LHCN-M2 (cell line): ENCODE measurements at places on chromosomes 7 and 10.
A peak's percentile ranks its signal among the peaks of the same experiment; 100 is the strongest.

- no peak for DNase-seq
Observed at GRCh38 chr10:27253576-27253975, 13.0 kb upstream of the ACBD5 start.

DNA sequence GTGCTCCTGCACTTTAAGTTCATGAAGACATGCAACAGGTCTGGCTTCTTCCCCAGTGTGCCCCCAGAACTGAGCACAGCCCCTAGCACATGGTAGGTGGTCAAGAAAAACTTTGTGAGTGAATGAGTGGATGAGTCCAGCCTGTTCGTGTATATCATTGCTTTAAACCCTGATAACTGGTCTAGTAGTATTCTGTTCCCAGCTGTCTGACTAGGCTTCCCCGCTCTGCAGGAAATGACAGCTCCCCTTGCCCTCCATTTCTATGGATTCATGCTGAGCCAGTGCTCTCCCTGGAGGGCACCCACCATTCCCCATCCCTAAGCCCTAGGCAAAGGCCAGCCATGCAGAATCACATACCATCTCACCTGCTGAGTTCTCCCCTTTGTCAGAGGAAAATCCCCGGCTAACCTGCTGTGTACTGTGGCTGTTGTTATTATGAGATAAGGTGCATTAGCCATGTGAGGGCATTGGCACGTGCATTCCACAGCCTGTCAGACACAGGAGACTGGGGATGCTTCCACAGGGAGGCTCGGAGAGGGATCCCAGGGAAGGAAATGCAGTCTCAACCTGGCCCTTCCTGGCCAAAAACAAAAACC, 698.9 kb downstream of the GRID1 start:
- DNase-seq, result no peak

GRCh38 chr7:112202816-112203215, 3.4 kb downstream of the DOCK4 start:
- DNase-seq, result no peak

DNA sequence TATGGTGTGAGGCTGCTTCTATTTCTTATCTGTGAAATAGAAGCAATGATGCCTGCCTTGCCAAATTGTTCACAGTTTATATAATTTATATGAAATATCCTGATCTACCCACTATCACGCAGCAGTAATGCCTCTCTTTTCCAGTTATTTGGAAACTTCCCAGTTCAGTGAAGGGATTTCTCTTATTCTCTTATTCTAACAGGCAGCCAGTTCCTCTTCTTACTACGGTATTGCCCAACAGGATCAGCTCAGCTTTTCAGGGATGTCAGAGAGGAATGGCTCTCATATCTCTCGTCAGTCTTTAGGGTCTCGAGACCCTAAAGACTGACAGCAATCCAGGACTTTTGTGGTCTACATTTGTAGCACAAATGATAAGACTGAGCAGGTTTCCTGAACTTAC, 215.6 kb downstream of the CREB5 start:
- DNase-seq, result no peak

DNA sequence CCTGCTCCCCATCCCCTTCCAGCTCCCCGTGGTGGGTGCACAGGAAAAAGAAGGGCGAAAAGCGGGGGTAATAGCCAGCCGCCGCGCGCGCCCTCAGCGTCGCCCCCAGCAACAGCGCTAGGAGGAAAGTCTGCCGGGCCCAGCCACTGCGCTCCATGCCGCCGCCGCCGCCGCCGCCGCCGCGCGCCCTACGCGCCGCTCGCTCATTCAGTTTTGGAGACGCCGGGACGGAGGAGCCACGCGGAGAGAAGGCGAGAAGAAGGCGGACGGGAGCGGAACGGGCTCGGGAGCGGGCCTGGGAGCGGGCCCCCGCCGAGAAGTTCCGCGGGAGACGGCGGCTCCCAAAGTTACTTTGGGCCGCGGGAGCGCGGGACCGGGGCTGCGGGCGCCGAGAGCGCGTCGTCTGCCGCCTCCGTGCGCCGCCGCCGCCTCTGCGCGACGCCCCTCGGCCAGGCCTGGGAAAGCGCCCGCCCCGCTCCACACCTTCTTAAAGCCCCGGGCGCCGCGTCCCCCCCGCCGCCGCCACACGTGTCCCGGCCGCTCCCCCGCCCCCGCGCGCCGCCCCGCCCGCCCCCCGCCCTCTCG, at the start of gene RELN:
Gene RELN, minus strand, starts transcription at position 459 of the 585 bp plus-strand sequence. Its CDS starts 302 bp downstream, at position 157.
- no peak for DNase-seq

GRCh38 chr10:102114861-102115618, 5.1 kb downstream of the LDB1 start:
- peak; percentile 83 for DNase-seq

DNA sequence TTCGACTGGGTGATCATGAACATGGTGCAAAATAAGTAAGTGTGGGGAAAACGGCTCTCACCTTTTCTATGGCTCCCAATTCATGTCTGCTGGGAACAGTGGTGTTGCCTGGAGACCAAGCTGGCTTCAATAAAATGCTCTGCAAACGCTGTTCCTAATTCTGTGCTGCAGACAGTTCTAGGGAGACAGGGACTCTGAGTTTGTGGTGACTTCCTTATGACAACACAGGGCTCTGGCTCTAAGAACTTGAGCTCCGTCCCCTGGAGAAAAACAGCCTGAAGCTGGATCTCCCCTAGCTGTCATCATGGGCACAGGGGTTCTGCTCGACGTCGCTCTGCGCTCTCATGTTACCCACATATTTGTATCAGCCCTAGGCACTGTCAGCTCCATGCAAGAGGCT, 61.0 kb upstream of the INSYN2A start:
- no peak for DNase-seq

DNA sequence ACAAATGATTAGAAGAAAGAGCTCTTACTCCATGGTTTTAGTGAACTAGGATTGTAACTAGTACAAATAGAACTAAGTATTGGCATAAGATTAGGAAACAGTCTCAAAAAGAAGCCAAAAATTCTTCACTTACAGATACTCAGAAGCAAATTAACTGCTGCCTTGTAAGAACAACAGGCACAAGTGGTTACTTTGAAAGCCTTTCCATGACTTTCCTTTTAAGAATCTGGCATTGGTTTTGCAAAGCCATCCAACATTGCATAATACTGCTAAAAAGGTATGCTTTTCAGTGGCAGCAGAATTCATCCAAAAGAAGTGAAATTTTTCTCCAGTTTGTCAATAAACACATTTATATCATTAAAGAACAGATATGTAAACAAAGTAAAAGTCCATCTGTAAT, 126.8 kb upstream of the ODAD2 start:
- peak; percentile 63 for DNase-seq

- DNase-seq, result peak; percentile 93
Observed at GRCh38 chr10:5449823-5450222, 37.5 kb downstream of the NET1 start.

DNA sequence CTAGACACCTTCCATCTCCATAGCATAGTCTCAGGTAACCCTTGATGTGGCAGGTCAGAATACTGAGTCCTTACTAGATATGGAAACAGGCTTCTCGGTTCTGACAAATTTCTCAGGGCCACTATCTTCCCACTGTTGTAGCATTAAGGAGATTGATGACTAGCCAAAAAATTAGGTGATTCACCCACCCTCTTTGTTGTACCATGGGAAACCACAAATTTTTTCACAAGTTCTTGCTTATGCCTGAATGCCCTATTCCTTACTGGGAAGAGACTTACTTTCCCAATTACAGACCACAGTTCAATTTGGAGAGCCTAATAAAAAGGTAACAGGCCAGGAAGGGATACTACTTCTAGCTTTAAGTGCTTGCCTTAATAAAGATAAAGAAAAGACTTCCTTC, 948.8 kb downstream of the GRM8 start:
- DNase-seq, result no peak

DNA sequence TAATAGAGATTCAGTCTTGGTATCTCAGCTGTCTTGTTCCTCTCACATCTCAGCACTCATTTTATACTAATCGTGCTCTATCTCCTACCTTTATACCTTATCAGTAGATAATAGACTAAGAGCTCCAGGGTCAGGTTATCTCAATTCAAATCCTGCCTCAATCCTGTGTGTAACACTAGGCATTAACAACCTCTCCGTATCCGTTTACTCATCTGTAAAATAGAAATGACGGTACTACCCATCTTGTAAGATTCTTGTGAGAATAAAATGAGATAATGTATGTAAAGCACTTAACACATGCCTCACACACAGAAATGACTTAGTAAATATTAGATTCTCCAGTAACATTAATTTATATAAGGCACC, 622 bp upstream of the P4HA1 start:
- DNase-seq, result peak; percentile 9

- DNase-seq, result no peak
Observed at GRCh38 chr10:76356557-76356956, 925.1 kb downstream of the LRMDA start.

DNA sequence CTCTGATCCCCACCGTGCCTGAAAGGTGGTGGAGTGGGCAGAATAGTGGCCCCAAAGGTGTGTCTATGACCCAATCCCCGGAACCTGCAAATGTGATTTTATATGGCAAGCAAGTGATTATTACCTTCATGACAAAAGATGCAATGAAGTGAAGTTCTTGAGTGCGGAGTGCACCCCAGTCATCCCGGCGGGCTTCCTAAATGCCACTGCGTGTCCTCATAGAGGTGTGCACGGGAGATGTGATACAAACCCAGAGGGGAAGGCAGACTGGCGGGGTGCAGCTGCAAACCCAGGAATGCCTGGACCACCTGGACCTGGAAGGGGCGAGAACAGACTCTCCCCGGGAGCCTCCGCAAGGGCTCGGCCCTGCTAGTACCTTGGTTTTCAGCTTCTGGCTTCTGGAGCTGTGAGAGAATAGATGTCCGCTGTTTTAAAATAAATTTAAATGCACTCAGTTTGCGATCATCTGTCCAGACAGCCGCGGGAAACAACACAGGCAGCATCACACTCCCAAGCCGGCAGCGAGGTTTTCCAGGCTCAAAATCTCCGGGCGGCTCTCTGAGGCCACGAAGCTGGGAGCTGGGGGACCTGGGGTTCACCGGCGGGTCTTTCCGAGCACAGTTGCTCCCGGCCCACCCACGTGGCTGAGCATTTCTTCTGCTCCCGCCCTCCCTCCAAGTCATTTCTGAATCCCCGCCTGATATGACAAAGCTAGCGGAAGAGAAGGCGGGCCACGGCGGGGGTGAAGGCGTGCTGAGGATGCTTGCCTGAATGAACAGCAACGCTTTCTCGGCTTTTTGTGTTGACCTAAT, 50.4 kb upstream of the EBF3 start:
- no peak for DNase-seq

DNA sequence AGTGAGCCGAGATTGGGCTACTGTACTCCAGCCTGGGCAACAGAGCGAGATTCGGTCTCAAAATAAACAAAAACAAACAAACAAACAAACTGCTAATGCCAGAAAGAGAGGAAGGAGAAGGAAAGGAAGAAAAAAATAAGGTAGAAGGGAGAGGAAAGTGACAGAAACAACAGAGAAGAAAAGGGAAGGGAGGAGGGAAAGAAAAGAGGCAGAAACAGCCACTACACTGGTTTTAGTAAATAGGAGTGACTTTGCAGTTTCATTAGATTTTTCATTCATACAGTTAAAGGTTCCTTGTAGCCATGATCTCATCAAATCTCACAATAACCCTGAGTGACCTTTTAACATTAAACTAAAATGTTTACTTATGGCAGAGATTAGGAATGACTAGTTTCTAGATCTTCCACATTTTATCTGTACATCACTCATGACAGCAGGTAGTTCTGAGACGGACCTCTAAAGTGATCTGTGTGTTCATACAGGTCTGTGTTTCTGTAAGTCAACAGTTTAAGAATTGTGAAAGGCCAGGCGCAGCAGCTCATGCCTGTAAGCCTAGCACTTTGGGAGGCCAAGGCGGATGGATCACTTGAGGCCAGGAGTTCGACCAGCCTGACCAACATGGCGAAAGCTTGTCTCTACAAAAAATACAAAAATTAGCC, 191.3 kb upstream of the KLF14 start:
- no peak for DNase-seq

DNA sequence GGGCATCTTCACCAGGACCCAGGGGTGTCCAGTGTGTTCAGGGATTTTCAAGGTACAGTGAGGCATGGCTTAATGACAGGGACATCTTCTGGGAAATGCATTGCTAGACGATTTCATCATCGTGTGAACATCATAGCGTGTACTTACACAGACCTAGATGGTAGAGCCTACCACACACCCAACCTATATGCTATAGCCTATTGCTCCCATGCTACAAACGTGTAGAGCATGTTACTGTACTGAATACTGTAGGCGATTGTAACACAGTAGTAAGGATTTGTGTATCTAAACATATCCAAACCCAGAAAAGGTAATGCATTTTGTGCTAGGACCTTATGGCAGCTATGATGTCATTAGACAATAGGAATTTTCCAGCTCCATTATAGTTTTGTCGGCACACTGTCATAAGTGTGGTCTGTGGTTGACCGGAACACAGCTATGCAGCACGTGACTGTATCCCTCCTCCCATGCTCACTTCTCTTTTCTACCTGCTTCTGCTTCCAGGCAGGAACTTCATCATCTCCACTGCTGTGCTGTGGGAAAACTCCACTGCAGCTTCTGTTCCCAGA, 416.2 kb upstream of the NFE2L3 start:
- no peak for DNase-seq

- DNase-seq, result no peak
Observed at GRCh38 chr10:96419351-96419750, 60.5 kb upstream of the OPALIN start.

- DNase-seq, result no peak
Observed at GRCh38 chr10:23755556-23755955, 316.7 kb downstream of the OTUD1 start.

DNA sequence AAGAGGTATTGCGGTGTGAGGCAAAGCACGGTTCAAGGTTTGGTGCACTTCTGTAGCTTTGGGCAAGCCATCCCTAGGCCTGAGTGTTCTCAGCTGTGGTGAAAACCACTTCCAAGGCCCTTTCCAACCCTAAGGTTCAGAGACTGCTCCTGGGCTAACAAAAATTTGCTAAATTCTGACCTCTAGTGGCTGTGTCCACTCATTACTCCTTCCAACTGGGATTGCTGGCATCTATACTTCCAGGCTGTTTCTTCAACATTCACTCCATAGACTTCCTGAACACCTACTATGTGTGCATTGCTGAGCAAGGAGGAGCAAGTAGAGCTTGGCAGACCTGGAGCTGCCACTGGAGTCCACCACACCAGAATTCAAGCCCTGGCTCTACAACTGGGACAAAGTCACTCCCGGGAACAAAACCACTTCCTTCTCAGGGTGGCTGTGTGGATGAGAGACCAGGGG, 29.3 kb upstream of the SH3PXD2A start:
- DNase-seq, result peak; percentile 69

DNA sequence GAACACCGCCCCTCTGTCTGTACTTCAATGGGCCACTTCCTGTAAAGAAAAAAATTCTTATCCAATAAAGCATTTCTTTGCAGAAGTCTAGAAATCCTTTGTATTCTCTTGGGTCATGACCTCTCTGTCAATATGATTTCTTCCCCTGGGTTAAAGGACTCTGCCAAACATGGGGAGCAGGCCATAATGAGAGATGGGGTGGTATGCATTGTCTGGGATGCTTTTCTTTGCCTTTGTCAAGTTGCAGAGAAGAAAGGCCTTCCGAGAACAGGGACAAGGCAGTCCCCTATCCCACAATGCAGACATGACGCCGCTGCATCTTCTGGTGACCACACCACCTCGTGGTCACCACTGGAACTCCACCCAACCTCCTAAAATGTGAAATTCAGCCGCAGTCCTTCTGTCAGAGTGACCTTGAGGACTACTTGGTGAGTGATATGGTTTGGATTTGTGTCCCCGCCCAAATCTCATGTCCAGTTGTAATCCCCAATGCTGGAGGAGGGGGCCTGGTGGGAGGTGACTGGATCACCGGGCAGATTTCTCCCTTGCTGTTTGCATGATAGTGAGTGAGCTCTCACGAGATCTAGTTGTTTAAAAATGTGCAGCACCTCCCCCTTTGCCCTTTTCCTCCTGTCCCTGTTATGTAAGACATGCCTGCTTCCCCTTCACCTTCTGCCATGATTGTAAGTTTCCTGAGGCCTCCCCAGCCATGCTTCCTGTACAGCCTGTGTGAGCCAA, 15.2 kb upstream of the FRMPD2 start:
- DNase-seq, result peak; percentile 36
